ENCODE measurements at places on chromosomes 3 and 15. TPM values are rescaled to one million over a fixed set of nuclear protein-coding genes. Genes with fewer than 3 reads are reported as not detected.

The WDR76 gene
- total RNA-seq, result 13.2 TPM

The KCTD6 gene
- total RNA-seq, result 9.0 TPM

The DUOXA2 gene
- total RNA-seq, result not detected

The FOXB1 gene
- not detected for total RNA-seq

The VIPR1 gene
- 0.90 TPM for total RNA-seq

The AP3B2 gene
- 0.49 TPM for total RNA-seq

The CSPG5 gene
- total RNA-seq, result 0.86 TPM

The SCG5 gene
- 2.5 TPM for total RNA-seq

The RPL39L gene
- 55.3 TPM for total RNA-seq

The ITGA11 gene
- 4.9 TPM for total RNA-seq

The SMAD6 gene
- total RNA-seq, result 25.4 TPM

The SAMMSON gene
- total RNA-seq, result not detected

The SKOR1 gene
- total RNA-seq, result 0.02 TPM

The KNG1 gene
- total RNA-seq, result not detected

The PRTG gene
- 9.6 TPM for total RNA-seq

The ITIH4 gene
- total RNA-seq, result 0.55 TPM

The MYEF2 gene
- total RNA-seq, result 17.5 TPM

The SSUH2 gene
- 0.65 TPM for total RNA-seq

The TMEM207 gene
- not detected for total RNA-seq

The RAMAC gene
- 44.8 TPM for total RNA-seq

The GPR27 gene
- 2.1 TPM for total RNA-seq

The PRSS50 gene
- total RNA-seq, result not detected

The SLC28A2 gene
- total RNA-seq, result not detected

The DLL4 gene
- total RNA-seq, result 0.35 TPM

The KIF7 gene
- 5.7 TPM for total RNA-seq

The ABTB1 gene
- total RNA-seq, result 19.1 TPM

The CCR1 gene
- total RNA-seq, result not detected

The LRTM1 gene
- total RNA-seq, result not detected

The APBA2 gene
- total RNA-seq, result 18.1 TPM

The GPR62 gene
- not detected for total RNA-seq

The FOXL2 gene
- 5.7 TPM for total RNA-seq

The ARRDC4 gene
- 0.23 TPM for total RNA-seq

The NTRK3 gene
- total RNA-seq, result 21.7 TPM

The PRR20G gene
- total RNA-seq, result 0.14 TPM

The ZNF106 gene
- 11.2 TPM for total RNA-seq

The BUB1B gene
- total RNA-seq, result 25.2 TPM

The CAPN3 gene
- total RNA-seq, result 0.87 TPM

The CCR8 gene
- total RNA-seq, result not detected
